NCI-H2029 (cell line): ENCODE measurements at places on chromosomes 3 and 15.

DNA sequence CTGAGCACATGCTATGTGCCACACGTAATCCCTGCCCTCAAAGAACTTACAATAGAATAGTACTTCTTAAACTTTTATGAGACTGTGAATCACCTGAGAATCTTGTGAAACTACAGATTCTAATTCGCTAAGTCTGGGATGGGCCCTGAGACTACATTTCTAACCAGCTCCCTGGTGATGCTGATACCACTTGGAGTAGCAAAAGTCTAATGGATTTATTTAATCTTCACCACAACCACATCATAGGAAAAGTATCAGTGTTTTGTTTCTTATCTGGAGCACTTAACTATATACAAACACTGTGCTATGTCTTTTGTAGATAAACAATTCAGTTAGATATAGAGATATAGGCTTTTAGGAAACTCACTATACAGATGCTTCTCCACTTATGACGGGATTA lies 23.8 kb upstream of the TCF12 start:
- no peak for DNase-seq

DNA sequence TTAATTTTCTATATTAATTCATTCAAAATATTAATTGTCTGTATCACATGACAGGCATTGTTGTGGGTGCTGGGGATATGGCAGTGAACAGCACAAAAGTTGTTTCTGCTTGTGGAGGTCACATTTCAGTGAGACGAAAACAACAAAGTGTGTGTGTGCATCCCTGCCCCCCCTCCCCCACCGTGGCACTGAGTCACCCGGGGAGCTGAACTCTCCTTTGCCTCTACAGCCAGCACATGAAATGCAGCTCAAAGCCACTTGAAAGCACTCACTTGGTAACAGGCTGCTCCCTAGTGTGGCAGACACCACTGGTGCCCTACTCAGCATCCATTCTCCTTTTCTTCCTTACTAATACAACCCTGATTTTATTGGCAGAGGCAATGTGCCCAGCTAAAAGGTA lies 16.9 kb upstream of the SCAMP5 start:
- DNase-seq, result no peak

DNA sequence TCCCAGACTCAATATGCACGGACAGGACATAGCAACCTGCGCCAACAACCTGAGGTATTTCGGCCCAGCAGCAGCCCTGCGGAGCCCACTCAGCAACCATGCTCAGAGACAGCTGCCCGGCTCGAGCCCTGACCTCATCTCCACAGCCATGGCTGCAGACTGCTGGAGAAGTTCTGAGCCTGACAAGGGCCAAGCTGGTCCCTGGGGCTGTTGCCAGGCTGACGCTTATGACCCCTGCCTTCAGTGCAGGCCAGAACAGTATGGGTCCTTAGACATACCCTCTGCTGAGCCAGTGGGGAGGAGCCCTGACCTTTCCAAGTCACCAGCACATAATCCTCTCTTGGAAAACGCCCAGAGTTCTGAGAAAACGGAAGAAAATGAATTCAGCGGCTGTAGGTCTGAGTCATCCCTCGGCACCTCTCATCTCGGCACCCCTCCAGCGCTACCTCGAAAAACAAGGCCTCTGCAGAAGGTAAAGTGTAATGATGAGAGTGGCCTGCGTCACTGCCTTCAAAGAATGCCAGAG lies 25.5 kb downstream of the TMEM41A start:
- DNase-seq, result no peak

GRCh38 chr3:147387291-147387884 lies 19.0 kb downstream of the ZIC4 start:
- DNase-seq, result no peak

DNA sequence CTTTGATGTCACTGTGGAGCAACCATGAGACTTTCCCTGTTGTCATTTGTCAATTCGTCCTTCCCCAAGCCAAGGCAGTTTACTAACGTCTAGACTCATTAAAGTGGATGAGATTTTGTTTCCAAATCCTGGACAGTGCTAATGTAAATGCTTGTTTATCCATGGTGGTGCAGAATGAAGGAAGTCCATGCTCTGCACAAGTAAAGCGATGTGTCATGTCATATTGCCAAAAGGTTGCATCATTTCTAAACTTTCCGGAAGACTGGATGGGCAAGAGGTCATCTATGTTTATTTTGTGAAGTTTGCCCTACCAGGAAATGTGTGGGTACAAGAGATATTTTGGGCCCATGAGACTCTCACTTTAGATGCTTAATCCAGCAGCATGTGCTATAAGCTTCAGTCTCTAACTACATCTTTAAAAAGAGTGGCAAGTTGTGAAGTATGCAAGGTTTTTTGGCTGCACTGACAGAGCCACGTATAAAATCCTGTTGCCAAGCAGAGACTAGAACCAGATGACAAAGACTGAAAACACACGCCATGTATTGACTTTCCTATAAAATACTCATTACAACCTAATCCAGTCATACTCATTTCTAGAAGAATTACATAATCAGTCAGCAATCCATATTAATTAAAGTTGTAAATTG lies 72.1 kb upstream of the FNDC3B start:
- no peak for DNase-seq

GRCh38 chr3:83670416-83670815 lies 1288.4 kb upstream of the CADM2 start:
- DNase-seq, result no peak

DNA sequence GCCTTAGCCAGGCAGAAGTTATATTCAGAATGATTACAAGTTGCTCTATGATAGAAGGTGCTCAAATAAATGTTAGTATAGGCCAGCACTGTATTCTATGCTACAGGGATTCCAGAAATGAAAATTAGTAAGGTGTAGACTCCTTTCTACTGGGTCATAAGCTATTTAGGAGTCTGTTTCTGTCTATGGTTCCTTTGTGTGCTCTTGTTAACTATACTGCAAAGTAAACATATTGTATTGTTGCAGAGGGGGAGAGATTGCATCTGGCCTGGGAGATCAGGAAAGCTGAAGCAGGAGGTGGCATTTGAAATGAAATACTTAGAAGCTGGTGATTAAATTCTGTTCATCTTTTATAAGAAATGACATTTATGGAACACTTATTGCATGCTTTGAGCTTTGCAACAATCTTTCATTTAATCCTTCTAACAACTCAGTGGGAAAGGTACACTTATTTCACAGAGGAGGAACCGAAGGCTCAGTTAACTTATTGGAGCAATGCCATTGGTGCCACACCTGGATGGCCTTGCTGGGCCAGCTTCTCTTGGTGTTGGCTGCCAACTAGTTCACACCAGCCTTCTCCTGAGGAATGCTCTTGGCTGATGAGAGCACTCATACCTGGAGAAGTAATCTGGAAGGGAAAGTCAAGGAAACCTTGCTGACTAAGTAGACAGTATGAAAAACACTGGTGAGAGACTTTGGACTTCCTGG lies 39.1 kb downstream of the ABHD5 start:
- DNase-seq, result peak; percentile 53

DNA sequence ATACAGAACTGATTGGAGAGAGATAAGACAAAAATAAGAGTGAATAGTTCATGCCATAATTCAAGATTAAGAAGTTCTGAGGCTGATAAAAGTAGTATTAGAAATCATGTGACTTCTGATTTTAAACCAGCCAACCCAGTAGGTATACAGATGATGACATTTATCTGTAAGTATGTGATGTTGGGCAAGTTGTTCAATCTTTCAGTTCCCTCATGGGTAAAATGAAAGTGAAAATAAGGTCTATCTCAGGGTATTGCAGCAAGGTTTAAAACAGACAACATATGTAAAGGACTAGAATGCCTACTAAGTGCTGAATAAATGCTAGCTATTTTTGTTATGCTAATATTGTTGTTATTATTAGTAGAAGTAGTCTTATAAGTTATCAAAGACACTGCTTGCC lies 1055.7 kb downstream of the NAALADL2 start:
- DNase-seq, result no peak

- no peak for DNase-seq
Measured at GRCh38 chr3:21668012-21668411, 83.0 kb downstream of the ZNF385D start.

DNA sequence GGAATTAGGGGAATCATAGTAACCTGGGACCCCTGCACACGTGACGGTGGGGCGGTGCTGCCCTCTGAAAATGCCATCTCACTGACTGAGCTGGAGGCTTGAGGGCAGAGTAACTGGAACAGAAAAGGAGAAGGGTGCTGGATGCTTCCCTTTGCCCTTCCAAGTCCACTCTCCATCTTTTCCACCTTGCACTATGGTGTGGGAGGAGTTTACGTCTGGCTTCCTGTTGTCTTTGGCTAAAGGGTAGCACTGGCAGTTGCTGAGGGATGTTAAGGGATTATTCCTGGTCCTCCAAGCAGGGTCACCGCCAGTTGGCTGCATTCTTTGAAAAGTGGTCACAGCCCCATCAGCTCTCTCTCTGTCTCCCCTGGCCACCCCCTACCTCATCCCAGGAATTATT lies 129.4 kb upstream of the SNTN start:
- DNase-seq, result no peak

DNA sequence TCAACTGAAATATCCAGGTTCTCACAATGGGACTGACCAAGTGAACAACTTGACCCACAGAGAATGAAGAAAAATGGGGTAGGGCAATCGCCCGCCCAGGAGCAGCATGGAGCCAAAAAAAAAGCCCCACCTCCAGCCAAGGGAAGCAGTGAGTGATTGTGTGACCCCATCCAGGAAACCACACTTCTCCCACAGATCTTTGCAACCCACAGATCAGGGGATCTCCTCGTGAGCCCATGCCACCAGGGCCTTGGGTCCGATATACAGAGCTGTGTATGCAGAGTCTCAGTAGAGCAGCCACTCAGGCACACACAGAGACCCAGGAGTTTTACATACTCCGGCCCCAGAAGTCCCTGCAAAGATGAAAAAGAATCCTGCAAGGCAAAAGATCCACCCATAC lies 35.7 kb downstream of the PYGO1 start:
- DNase-seq, result no peak

GRCh38 chr3:182445576-182445975 lies 347.7 kb upstream of the ATP11B start:
- DNase-seq, result no peak

- DNase-seq, result no peak
Measured at GRCh38 chr3:11606090-11606784, 37.5 kb downstream of the VGLL4 start.

GRCh38 chr15:48607846-48608245 lies 37.7 kb downstream of the FBN1 start:
- DNase-seq, result no peak

DNA sequence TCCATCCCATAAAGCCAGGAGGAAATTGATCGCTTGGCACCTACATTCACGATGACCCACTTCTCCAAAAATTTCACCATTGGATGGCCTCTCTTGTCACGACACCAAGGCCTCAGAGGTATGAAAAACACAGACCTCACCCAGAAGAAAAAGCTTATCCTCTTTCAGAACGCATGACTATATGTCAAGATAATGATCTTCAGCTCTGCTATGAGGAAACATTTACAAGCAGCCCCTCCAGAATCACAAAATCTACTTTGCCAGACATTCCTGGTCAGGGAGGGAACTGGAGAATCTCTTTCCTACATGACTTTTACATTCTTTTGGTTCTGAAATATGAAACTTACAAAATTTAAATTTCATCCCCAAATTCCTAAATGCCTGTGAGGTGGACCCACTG lies 122.7 kb downstream of the WNT5A start:
- DNase-seq, result no peak

DNA sequence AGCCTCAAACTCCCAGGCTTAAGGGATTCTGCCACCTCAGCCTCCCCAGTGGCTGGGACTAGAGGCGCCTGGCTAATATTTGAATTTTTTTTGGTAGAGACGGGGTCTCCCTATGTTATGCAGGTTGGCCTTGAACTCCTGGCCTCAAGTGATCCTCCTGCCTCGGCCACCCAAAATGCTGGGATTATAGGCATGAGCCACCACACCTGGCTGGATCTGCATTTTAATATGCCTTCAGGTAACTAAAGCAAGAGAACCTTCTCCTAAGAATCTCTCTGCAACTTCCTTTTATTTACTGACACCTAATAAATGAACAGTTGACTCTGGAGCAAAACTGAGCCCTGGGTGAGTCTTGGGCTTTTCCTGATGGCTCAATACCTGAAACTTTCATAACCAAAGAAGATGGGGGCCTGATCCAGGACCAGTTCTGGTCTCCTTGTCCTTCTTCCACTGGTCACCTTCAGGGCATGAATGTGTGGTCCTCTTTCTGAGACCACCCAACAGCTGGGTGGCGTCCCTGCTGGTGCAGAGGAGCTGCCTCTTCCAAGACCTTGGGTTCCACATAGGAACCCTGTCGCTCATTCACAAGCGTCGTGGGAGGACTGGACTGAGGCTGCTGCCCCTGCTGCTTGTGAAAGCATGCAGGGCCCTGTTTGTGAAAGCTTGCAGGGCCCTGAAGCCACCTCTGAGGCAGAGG lies 28.2 kb downstream of the CCR9 start:
- DNase-seq, result no peak
